NCI-H2107 (cell line): ENCODE measurements at places on chromosomes 1 and 21.

GRCh38 chr1:107153014-107153413 is 12.2 kb downstream of the NTNG1 start:
- DNase-seq: no peak

DNA sequence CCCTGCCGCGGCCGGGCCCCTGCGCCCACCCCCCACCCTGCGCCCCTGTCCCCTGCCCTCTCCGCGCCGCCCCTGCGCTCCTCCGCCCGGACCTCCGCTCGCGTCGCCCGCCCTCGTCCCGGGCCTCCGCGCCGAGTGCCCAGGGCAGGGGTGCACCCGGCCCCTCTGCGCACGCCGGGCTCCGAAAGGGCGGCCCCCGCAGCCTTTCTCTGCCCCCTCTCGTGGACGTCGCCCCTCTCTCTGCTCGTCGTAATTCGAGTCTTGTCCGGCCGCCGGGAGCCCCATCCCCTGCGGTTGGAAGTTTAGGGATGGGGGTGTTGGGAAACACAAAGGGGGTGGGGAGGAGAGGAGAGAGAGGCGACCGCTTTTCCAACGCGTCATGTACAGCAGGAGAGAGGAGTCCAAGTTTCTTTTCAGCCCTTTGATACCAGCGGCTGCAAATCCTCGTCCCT is 407 bp downstream of the GALNT2 start:
- no peak for DNase-seq

- DNase-seq: no peak
Measured at GRCh38 chr1:100995198-100995988, 30.2 kb downstream of the DPH5 start.

DNA sequence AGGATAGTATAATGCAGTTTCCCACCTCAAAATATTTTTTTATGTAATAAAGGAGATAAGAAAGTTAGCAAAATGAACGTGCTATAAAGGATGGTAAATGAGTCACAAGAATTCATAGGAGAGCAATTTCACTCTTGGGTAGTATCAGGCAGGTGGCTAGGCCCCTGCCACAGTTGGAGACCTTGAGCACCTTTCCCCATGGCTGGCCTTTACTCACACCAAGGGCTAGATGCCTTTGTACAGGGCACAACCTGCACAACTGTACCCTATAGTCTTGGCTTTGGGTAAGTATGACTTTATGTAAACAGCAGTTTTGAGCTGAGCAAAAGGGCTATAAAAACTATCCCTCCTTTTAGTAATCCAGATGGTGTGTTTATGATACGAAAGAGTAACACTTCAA is 85.1 kb downstream of the CTH start:
- no peak for DNase-seq

- DNase-seq: no peak
Measured at GRCh38 chr21:16262091-16262490, 532.3 kb downstream of the USP25 start.

DNA sequence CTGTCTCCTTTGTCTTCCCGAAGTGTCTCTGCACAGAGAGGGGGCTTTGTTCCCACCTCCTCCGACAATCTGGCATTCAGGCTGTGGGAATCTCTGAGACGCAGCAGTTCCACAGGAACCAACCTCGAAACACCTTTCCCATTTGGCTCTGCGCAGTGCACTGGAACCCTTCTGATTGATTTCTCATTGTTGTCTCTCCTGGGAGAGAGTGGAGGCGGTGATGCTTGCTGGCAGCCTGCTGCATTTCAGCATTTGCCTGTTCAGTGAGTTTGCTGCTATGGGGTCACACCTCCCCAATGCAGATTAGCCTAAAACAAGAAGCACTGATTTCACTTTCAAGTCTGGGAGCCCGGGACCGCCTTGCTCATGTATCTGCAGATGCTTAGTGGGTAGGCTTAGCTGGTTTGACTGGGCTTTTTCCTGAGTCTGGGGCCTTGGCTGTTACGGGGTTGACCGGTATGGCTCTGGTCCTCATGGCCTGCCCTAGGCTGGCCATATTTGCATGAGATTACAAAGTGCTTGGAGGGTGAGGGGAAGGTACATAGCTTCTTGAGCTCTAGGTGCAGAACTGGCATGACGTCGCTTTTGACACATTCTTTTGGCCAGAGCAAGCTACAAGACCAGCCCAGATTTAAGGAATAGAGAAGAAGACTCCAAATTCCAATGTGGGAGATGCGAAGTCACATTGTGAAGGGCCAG is 695.3 kb downstream of the PTPRU start:
- no peak for DNase-seq

GRCh38 chr1:64523413-64524337 is 53.7 kb downstream of the CACHD1 start:
- DNase-seq: no peak

DNA sequence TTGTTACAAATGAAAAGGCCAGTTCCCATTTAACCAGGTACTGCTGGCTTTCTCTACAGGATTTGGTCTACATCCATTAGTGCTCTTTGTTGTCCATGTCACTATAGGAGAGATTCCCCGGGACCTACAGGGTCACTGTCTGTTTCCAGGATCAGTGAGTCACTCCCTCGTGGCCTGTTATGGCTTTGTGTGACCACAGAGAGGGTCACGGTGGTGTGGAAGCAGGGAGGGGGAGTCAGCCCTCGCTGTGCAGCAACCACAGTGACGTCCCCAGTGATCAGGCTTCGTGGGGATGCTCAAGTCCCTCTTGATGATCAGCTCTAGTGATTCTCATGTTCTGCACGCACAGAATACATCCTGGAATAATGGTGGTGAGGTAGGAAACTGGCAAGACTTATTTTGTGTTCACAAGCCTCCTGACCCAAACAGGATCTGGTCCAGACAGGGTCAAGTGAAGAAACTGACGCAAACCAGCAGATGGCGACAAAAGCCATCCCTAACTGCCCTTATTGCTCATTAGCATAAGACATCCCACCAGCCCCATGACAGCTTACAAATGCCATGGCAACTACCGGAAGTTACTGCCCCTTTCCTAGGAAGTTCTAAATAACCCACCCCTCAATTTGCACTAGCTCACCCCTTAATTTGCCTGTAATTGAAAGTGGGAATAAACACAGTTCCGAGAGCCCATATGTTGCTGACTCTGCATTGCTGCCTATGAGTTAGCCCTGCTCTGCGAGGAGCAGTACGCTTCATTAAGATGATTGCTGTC is 98.5 kb downstream of the DISC1 start:
- no peak for DNase-seq

- no peak for DNase-seq
Measured at GRCh38 chr21:43981871-43982210, 30.3 kb upstream of the TRAPPC10 start.

GRCh38 chr1:100266741-100267140 is 725 bp downstream of the RTCA start:
- DNase-seq: no peak

DNA sequence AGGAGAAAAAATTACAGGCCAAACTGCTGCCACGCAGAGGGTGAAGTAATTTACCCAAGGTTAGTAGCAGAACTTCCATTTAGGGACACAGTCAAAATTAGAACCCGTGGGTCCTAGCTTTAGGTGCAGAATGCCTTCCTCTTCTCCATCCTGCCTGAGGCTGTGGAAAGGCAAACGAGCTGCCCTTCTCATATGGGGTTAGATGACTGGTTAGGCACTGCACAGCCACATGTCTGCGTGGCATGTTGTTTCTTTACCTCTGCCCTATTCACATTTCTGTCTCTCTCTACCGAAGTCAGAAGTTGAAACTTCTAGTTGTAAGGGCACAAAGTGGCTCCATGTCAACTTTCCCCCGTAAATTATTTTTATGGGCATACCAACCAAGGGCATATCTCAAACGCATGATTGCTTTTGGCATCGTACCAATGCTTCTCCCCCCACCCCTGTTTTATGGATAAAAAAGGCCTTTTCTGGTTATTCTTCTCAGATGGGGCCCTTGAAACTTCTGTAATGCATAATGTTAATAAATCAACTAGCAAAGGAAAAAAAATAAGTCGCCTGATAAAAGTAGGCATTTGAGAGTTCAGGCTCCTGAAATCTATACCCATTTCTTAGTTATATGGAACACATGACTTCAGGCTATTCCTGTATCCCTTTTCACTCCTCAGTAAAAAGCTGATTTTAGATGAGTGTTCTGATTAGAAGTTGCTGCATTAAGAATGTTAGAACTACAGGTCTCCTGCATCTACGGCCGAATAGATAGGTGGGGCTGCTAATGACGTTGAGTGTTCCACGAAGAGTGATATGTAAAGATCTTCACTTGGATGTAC is 139.6 kb upstream of the NRIP1 start:
- DNase-seq: no peak

- DNase-seq: no peak
Measured at GRCh38 chr1:43843684-43844083, 89.9 kb upstream of the ARTN start.

GRCh38 chr1:26358411-26359384 is 4.8 kb upstream of the CRYBG2 start:
- DNase-seq: no peak

DNA sequence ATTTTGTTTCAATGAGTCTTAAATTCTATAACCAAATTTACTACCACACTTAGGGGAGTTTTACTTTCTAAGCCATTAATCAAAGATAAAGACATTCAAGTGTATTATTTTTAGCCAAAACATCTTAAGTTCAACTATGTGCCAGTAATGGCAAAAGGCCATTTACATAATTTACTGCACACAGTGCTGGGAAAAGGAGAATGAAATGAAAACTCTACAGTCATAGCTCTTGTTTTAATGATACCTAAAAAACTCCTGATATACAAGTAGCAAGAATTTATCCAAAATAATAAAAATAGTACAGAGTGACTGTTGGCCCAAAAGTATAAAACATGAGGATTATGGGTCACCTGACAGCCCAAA is 42.4 kb upstream of the C1orf198 start:
- no peak for DNase-seq

- DNase-seq: no peak
Measured at GRCh38 chr1:209368864-209369598, 214.5 kb upstream of the CAMK1G start.

- no peak for DNase-seq
Measured at GRCh38 chr1:155037851-155038441, 4.3 kb downstream of the DCST1 start.

DNA sequence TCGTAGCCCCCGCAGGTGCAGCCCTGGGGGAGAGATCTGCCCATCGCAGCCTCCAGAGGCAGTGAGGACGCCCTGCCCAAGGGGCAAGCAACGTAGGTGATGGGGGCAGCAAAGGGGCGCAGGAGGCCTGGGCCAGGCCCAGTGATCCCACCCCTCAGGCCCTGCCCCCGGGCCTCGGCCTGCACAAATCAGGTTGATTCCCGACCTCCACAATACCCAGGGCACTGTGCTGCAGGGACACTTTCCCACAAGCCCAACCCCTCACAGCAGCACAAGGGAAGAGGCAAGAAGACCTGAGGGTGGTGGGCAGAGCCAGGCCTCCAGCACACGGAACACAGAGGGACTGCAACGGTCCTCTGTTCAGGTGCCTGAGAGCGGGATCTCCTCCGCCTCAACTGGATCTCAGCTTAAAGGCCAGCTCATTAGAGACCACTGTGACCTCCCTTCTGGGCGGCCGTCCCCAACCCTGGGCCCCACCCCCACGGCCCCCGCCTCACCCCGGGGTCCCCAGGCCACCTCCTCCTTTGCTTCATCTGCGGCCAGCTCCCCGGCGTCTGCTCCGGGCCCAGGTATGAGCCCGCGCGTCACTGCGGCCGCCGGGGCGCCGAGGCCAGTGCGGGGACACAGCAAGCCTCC is 812 bp upstream of the ARF1 start:
- DNase-seq: no peak

DNA sequence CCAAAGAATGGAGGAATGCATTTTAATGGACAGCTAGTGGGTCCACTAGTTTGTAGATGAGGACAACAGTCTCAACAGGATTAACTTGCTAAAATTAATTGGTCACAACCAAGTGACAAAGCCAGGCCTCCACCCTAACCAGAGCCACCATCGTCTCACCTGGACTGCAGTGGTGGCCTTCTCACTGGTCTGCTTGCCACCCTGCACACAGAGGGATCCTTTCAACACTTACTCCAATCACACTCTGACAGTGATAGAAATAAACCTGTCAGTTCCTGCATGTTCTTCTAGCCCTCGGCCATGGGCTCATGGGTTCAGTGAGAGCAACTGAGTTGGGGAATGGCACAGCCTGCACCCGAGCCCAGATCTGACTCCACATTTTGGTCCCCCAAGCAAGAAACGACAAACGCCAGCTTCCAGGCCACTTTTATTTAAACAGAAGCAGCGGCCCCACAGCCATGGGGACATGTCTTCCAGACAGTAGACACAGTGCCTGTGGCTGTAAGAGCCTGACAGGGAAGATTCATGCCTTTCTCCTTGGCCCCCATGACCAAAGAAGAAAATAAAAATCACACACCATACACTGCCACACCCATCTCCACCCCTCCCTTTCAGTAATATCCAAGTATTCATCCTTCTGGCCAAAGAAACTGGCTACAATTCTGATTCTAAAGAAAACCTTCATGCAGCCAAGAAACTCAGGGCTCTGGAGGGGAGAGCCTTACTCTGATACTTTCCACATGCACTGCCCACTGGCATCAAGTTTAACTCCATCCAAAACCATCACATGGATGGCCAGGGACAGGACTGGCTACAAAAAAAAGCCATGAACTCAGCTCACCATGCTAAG is 37.6 kb downstream of the DHCR24 start:
- no peak for DNase-seq

- DNase-seq: no peak
Measured at GRCh38 chr1:241593186-241593585, 47.0 kb downstream of the CHML start.
